ENCODE measurements at places on chromosomes 11 and 22.

GRCh38 chr11:9905960-9906791 lies 242.3 kb downstream of the SWAP70 start:
- DNase-seq, result no peak

GRCh38 chr22:40466976-40467375 lies 96.6 kb downstream of the SGSM3 start:
- no peak for DNase-seq

DNA sequence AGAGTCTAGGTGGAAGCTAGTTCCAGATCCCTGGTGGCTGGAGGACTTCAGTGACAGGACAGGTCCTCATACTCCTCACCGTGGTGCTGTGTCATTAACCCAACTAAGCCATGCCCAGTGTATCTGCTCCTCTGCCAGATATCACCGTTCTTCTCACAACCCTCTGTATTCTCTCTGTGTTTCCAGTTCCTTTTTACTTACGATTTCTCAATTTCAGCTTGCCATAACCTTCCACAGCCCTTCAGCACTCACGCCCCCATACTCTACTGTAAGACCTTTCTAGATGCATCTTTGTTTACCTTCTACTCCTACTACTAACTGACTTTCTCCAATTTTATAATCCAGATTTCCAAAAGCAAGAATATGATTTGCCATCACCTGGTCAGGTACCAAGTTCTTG lies 26.1 kb upstream of the RIC3 start:
- no peak for DNase-seq

GRCh38 chr11:91673705-91674104 lies 550.9 kb upstream of the FAT3 start:
- no peak for DNase-seq

- no peak for DNase-seq
Measured at GRCh38 chr22:40392618-40393017, 22.2 kb downstream of the SGSM3 start.

GRCh38 chr11:107928767-107929507 lies 689 bp downstream of the RAB39A start:
- DNase-seq, result peak; percentile 5

- no peak for DNase-seq
Measured at GRCh38 chr11:113234888-113235287, 79.5 kb upstream of the TTC12 start.

GRCh38 chr11:88050247-88050646 lies 125.0 kb downstream of the RAB38 start:
- no peak for DNase-seq

- DNase-seq, result no peak
Measured at GRCh38 chr11:79100093-79100910, 340.5 kb downstream of the TENM4 start.

GRCh38 chr11:42625757-42626665 lies 685.8 kb upstream of the API5 start:
- no peak for DNase-seq

DNA sequence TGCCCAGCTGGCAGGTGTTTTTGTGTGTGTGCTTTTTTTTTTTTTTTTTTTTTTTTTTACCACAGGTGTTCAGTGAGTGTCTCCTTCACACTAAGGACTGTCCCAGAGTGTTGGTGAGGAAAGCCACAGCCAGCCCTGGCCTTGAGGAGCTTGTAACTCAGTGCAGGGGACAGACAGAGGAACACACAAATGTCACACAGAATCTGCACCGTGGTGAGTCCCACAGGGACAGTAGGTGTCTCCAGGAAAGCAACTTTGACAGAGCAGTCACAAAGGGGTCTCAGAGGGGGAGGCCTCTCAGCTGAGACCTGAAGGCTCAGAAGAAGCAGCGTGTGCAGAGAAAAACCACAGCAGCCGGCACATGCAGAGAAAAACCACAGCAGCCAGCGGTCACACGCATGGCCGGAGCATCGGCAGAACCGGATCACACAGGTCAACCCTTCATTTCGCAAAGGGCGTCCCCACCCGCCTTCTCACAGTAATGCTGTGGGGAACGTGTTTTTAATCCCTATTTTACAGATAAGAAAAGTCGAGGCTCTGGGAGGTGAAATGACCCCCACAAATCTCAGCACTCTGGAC lies 101.7 kb upstream of the PRR5 start:
- DNase-seq, result no peak

GRCh38 chr11:134125507-134125906 lies 56.6 kb downstream of the JAM3 start:
- no peak for DNase-seq

DNA sequence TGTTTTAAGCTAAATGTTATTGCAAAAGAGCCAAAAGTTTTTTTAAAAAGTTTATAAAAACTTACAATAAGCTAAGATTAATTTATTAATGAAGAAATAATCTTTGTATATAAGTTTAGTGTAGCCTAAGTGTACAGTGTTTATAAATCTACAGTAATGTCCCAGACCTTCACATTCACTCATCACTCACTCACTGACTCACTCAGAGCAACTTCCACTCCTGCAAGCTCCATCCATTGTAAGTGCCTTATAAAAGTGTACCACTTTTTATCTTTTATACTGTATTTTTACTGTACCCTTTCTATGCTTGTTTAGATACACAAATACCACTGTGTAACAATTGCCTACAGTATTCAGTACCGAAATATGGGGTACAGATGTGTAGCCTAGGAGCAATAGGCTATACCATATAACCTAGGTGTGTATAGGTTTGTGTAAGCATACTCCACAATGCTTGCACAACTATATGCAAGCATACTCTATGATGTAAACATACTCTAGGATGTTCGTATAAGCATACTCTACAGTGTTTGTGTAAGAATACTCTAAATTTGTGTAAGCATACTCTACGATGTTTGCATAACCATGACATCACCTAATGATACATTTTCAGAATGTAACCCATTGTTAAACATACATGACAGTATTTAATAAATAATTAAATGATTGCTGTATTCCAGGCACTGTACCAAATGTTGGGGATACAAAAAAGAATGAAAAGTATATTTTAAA lies 953.0 kb downstream of the KCNA4 start:
- no peak for DNase-seq

DNA sequence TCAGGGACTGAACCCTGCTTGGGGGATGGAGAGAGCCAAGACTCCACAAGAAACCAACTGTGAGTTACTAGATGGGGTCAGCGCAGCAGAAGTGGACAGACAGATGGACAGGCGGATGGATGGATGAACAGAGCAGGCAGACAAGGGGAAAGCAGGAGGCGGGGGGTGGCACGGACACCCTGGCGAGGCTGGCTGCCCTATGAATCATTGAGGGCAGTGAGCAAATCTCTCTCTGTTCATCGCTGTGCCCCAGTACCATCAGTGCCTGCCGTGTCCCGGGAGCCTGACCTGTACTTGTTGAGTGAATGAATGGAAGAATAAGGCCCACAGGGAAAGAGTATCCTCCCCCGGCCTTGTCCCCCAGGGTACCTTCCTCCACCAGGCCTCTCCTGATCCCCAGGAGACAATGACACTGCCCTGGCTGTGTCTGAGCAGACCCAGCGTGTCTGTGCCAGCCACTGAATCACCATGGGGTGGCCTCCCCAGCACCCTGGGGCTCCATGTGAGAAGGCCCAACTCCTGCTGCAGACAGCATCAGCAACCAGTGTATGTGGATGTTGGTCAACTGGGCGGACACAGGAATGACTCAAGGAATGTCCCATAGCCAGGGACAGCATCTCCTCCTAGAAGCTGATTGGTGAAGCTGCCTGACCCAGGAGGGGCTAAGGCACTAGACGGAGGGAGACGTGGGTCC lies 5.1 kb upstream of the KLHL35 start:
- no peak for DNase-seq

DNA sequence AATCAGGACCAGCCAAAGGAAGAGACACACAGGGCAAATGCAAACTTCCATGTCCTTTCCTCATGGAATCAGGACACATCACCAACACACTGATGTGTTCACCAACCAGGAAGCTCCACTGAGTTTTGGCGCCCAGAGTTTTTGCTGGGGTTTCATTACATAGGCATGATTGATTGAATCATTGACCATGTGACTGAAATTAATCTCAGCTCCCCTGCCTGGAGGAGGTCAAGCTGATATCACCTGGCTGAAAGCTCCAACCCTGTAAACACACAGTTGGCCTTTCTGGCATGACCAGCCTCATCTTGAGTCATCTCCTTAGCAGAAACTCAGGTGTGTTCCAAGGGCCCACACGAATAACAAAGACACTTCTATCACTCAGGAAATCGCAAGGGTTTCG lies 133.2 kb downstream of the TRIM29 start:
- no peak for DNase-seq

DNA sequence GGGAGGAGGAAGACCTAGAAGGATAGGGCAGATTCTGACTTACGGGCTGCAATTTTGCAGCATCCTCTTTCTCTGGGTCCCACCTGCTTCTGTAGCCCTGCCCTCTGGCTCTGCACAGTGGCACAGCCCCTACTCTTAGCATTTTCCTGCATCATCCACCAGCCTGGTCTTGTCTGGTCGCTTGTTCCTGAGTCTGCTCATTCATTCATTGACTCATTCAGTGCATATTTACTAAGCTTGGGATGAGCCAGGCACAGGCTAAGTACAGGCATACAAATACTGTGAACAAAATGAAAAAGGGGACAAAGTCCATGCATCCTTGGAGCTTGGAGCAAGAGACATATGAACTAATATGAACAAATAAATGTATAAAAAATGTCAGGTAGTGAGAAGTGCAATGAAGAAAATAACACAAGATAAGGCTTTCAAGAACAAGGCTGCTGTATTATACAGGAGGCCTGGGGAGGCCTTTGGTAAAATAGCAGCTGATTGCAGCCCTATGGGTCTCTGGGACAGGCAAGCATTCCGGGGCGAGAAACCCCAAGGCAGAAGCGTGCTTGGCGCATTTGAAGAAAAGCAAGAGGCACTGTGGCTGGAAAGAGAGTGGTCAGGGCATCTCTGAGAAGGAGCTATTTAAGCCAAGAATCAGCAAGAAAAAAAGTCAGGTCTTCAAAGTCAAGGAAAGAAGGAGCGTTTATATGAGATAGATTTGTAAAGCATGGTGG lies 108.0 kb upstream of the ALX4 start:
- DNase-seq, result no peak

- no peak for DNase-seq
Measured at GRCh38 chr22:26599505-26599904, 9.6 kb upstream of the TPST2 start.

DNA sequence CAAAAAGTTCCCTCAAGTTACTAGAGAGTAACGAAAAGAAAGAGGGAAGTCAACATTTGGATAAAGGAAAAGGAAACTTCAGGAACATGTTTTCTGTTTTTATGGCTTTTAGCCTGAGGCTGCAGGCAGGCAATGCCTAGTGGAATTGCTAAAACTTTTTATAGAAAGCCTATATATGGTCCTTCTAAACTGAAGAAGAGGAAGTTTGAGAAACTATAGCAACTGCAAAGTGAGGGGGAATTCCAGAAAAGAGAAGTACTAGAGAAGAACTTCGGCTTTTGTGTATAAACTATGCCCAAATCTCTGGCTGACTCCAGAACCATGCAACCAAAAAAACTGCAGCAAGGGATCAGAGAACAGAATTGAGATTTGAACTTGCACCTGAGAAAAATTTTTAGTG lies 74.3 kb upstream of the ARHGAP42 start:
- peak; percentile 63 for DNase-seq

GRCh38 chr11:64056213-64056785 lies 20.6 kb downstream of the FLRT1 start:
- no peak for DNase-seq

GRCh38 chr11:88384004-88384668 lies 46.6 kb upstream of the CTSC start:
- no peak for DNase-seq

DNA sequence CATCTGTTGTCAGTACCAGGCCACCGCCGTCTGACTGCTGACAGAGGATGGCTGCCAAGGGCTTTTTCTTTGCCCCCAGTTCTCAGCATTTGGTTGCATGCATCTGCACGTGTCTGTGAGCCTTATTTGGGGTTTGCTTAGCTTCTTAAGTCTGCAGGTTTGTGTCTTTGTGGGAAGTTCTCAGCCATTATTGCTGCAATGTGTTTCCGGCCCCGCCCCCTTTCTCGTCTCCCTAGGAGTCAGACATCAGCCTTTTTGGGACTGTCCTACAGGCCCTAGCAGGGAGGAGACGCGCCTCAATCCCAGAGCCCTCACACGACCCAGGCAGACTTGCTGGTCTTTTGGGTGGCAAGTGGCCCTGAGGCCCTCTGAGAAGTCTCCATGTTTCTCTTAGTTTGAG lies 8.0 kb downstream of the MOB2 start:
- no peak for DNase-seq

- DNase-seq, result peak; percentile 26
Measured at GRCh38 chr11:61747192-61747966, 5.1 kb upstream of the MYRF start.

GRCh38 chr11:61499816-61500491 lies 8.6 kb upstream of the LRRC10B start:
- DNase-seq, result no peak

GRCh38 chr22:49305214-49305965 lies 522.3 kb downstream of the BRD1 start:
- DNase-seq, result peak; percentile 32

DNA sequence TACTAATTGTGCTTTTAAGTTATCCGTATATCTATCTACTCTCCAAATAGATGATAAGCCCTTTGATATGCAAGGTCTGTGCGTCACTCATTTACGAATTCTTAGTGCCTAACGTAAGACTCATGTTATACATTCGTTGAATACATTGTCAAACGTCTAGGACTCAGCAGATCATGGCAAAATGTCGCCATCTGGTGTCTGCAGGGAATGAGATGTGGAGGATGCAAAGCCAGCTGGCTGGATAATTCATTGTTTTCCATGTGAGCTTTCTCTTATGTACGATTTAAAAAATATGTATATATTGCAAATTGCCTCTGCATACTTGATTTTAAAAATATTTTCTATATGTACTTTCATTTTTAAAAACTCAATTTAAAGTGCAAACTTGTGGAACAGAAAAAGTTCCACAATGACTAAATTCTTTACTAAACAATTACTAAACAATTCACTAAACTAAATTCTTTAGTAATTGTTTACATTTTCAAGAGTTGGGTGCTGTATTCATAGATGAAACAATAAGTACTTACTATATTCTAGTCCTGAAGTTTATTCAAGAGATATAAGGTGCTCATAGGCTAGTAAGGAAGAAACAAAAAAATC lies 33.8 kb downstream of the ZNF202 start:
- DNase-seq, result peak; percentile 11

GRCh38 chr11:109984634-109985289 lies 108.4 kb upstream of the ZC3H12C start:
- DNase-seq, result peak; percentile 53

DNA sequence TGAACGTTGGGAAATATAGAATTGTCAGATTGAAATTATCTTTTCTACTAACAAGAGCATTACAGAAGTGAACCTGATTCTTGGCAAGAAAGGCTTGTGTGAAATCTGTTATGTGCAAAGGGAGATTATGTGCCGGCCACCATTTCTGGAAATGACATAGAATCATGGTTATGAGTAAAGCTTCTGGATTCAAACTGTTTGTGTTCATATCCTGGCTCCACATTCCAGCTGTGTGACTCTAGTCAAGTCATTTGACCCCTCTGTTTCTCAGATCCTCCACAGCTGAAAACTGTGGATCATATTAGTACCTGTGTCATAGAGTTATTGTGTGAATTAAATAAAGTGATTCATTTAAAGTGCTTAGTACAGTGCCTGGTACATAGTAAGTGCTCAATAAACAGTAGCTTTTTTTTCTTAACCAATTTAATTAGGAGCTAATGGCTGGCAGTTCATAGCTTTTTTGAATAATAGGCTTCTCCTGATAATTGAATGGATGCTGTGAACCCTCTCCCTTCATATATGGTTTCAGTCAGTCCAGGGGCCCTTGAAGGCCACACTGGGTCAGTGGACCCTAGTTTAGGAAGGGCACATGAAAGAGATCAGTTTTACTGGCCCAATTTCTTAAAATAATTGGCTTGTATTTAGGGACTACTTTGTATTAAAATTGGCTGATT lies 34.6 kb downstream of the EHF start:
- no peak for DNase-seq

- no peak for DNase-seq
Measured at GRCh38 chr11:77035039-77035438, 841 bp downstream of the B3GNT6 start.

Data from naive B cell (primary cell).